ENCODE measurements at places on chromosomes 1 and 21.

- DNase-seq = peak; percentile 45
These were observed 45.2 kb downstream of the ATP1A1 start for GRCh38 chr1:116418091-116418830.

GRCh38 chr1:65003316-65003664 lies 36.9 kb upstream of the JAK1 start:
- DNase-seq = no peak

- DNase-seq = peak; percentile 93
These were observed 31.1 kb upstream of the SRP9 start for GRCh38 chr1:225746361-225747179.

- DNase-seq = no peak
These were observed 20.6 kb downstream of the RUNX1 start for GRCh38 chr21:35028451-35028978.

GRCh38 chr1:81605023-81605422 lies 195.7 kb upstream of the ADGRL2 start:
- no peak for DNase-seq

DNA sequence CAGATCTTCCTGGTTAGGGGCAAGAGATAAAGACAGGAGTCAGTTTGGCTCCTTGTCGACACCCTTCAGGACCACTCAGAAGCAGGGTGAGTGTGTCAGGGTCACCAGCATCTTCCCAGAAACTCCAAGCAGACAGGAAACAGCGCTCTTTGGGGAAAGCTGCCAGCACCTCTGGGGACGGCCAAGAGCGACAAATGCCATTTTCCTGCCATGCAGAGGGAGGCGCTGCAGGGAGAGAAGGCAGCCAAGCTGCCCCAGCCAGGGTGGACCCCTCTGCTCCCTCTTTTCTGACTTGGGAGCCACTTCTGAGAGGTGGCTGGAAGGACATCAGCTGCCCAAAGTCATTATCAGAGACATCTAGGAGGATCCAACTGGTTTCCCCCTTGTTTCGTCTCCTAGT lies 29.0 kb downstream of the SIM2 start:
- DNase-seq = no peak

DNA sequence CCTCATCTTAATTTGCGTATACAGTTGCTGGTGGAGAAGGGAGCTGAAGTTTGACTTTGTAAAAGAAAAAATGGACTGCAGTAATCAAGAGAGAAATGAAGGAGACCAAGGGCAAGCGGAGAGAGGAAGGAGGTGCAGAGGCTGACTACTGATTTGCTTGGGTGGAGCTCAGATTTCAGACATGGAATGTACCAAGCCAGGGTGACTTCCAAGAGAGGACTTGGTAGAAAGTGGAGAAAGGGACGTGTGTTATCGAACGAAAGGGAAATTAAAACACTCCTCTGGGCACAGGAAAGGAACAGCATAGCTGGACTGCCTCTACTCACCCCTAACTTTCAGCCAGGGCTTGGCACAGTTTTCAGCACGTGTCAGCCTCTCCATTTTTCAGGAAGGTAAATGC lies 15.1 kb upstream of the HEATR1 start:
- DNase-seq = peak; percentile 3

DNA sequence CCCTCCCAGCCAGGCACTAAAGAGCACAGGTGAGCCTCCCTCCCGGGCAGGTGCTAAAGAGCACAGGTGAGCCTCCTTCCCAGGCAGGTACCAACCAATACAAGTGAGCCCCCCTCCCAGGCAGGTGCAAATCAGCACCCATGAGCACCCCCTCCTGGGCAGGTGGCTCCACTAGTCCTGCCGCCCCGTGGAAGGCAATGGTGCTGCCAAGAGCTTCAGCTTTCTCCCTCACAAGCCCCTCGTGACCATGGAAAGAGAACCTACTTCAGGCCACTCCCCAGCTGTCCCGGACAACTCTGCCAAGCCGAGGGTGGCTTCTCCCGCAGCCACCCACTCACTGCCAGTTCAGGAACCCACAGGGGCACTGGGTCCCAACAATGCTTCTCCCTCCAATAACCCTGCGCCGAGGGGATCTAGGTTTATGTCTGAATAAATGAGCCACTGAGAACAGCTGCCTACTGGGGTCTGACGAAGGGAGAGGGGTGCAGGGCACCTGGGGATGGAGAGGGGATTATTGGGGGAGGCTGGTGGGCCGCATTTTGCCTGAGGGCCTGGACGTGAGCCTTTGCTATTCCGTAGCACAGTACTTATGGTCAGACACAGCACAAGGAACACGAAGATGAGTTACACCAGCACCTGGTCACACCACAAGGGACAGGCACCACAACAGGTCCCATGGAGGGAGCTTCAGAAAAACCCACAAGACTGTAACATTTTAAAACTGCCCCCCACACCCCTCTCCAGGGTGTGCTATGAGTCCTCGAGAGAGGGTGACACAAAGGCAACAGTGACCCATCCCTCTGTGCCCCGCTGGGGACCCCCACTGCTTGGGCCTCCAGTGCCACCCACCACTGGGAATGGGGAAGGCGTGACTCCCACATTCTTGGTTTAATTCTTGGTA lies 46.3 kb downstream of the PRDM15 start:
- DNase-seq = no peak

DNA sequence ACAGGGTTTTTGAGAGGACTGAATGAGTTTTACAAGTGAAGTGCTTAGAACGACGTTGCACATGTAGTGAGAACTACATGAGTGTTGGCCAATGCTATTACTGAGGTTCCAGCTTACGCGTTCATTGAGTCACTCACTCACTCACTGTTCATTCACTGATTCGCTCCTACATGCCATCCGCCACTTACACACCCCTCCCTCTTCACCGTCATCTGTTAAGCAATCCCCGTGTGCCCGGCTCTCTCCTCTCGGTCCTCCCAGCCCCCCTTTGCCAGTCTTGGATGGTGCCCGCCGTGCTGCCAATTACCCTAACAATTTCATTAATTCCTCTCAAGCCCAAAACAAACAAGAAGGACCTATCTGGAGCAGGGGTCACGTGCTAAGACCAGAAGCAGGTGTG lies 27.3 kb upstream of the EPHA2 start:
- DNase-seq = peak; percentile 84

GRCh38 chr1:54792686-54793282 lies 8.3 kb downstream of the TTC22 start:
- no peak for DNase-seq

All from stromal cell of bone marrow (primary cell).